ENCODE measurements at places on chromosomes 7 and 10. TPM values are rescaled to one million over a fixed set of nuclear protein-coding genes. Genes with fewer than 3 reads are reported as not detected.

The CPED1 gene
- not detected for total RNA-seq

The ECHDC3 gene
- 1.2 TPM for total RNA-seq

The PPP1R3A gene
- total RNA-seq = not detected

The CPSF4 gene
- 52.7 TPM for total RNA-seq

- no peak for DNase-seq
Observed at GRCh38 chr10:5619362-5620211, 46.8 kb downstream of the ASB13 start.

DNA sequence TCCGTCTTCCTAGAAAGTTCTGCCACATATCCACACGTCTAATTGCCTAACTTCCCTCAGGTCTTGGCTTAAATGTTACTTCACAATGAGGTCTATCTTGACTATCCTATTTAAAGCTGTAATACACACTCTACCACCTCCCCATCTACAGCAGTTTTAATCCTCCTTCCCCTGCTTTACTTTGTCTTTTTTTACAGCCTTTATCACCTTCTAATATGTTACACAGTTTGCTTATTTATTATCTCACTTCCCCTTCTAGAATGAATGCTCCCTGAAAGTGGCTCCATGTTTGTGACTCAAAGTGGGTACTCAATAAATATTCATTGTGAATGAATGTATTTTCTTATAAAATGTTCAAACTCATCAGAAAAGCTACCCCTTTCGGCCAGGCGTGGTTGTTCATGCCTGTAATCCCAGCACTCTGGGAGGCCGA is 13.6 kb upstream of the MICU1 start:
- DNase-seq = no peak

GRCh38 chr7:55063633-55064032 is 44.8 kb downstream of the EGFR start:
- no peak for DNase-seq

DNA sequence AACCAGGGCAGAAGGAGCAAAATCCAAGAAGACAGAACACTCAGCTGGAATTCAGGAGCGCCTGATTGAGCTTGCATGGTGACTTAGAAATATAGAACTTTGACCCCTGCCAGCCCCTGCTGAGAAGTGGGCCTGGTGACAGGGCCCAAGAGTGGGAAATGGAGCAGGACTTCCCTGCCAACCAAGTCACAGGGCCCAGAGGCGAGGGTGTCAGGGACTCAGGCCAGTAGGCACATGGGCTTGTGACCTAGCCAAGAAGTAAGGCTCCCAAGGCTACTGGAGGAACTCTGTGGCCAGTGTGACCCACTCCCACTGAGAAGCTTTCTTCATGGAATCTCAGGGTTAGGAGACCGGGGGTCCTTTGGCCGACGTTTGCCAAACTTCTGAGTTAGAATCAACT is 31.9 kb downstream of the LRRC20 start:
- DNase-seq = no peak

- DNase-seq = no peak
Observed at GRCh38 chr7:50827281-50827680, 44.6 kb upstream of the GRB10 start.

DNA sequence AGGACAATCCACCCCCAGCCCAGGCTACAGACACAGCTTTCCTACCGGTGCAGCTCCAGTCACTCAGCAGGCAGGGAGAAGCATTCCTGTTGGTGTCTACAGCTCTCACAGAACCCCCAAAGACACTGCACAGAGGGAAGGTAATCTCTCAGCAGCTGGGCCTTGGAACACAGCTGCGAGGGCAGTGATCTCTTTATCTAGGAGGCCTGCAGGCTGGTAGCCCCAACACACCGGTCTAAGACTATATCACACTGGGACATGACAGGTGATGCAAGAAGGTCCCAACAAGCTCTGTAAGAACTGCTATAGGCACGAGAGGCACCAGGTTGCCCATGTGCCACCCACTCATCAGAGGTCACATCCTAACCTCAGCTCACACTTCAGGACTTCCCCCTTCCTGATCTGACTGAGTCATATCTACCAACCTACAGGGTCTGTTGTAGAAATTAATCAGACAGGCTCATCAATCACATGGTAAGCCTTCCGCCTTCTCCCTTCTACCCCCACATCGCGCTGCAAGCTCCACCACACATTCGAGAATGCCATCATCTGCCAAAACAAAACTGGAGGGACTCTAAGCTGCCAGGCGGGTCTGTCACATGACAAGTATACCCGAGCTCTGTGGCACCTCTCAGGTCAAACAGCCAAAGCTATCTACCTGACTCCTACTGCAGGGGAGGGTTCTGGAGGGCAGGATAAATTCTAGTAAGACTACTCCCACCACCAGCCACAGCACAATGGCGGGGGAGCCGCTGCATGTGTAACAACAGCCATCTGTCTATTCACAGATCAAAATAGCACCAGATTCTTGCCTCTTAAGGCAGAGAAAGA is 26.1 kb downstream of the FAM53B start:
- peak; percentile 77 for DNase-seq

DNA sequence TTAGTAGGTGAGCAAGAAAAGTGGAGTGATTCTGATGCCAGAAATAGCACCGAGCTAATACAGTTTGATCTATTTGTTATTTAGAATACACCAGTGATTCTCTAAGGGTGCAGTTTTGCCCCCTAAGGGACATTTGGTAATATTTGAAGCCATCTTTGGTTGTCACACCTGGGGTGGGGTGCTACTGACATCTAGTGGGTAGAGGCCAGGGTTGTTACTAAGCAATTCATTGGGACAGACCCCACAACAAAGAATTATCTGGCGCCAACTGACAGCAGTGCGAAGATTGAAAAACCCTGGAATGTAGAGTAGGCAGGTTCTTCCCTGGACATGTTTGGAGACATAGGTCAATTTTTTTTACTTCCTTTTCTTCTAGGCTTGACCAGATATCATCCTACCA is 14.6 kb downstream of the PALS2 start:
- DNase-seq = peak; percentile 58

- DNase-seq = no peak
Observed at GRCh38 chr10:117477211-117477947, 65.2 kb upstream of the EMX2 start.

DNA sequence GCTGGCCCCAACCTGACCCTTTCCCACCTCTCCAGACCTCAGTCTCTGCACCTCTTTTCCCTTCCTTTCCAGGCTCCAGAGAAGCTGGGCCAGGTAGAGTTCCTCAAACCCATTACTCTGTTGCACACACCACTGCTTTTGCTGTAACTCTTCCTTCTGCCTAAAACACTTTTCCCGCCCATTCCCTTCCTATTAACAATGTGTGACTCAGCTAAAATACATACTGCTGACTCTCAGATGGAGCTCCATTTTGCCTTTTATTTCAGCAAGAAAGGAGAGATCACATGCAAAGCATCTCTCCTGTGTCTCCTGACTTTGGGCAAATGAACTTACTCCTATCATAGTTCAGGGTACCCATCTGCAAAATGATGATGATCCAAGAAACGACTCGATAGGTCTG is 201.0 kb downstream of the CALN1 start:
- DNase-seq = no peak

GRCh38 chr10:17379151-17379690 is 75.2 kb downstream of the ST8SIA6 start:
- no peak for DNase-seq

DNA sequence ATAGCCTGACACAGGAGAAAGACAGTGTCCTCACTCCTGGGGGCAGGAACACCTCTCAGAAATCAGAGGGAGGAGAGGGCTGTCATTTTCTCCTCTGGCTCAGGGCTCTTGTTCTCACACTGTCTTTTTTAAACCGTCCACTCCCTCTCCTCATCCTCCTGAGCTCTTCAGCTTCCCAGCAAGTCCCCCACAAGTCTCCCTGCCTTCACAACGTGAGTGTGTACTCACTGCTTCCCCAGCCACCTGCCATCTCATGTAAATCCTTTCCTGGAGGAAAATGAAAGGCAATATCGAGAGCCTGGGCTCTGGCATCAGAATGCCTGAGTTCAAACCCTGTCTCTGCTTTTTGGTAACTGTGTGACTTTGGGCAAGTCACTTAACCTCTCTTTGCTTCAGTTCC is 5.7 kb downstream of the LLCFC1 start:
- no peak for DNase-seq

- DNase-seq = no peak
Observed at GRCh38 chr7:80619741-80620140, 18.7 kb upstream of the CD36 start.

DNA sequence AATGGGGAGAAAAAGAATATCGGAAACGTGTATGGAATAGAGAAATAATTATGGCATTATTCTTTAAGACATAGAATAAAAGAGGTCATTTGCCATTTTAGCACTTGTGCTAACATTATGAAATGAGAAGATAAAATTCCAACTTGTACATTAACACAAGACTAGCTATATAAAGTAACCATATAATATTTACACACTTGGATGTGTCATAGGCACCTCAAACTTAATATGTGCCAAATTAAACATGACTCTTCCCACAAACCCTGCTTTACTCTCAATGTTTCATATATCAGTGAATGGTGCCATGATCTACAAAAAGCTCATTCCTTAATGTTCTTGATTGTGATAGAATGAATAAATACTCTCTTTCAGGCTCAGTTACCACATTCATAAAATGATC is 4.1 kb upstream of the MINDY3 start:
- no peak for DNase-seq

DNA sequence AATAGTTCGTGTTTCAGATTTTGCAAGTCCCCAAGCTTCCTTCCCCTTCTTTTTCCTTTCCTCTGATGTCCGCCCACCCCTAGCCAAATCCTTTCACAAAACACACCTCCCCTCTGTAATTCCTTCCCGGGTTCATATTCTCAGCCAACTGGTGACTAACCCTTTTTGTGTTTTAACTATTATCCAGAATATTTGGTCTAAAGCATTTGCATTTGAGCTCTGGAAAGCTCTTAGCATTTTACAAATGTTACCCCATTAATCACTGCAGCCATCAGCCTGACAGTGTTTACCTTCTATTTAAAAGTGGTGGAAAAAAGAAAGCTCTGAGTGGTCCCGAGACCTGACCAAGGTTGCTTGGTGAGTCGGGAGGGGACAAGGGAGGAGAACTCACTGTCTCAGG is 139.0 kb downstream of the CREB5 start:
- no peak for DNase-seq

DNA sequence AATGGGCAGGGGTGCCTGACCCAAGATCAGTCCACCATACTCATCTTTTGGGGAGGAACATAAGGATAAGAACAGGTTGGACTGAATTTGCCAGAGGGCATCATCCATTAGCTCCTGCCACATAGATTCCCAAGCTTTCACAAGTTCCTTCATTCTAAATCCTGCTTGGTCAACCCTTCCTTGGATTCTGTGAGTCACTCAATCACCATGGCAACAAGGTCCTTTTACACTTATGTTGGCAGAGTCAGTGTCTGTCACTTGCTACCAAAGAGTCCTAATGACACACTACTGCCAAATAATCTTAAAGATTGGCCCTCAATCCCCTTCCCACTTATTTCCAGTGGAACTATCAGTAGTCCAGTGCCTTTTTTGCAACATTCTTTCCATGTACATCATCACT is 5.0 kb upstream of the LGI1 start:
- DNase-seq = no peak

Measured in T-cell (primary cell).